ENCODE measurements at places on chromosomes 2 and 18. TPM values are rescaled to one million over a fixed set of nuclear protein-coding genes. Genes with fewer than 3 reads are reported as not detected.

Gene TBR1
- not detected for total RNA-seq

Gene EMILIN2
- total RNA-seq = 4.6 TPM

Gene FBXO36
- 1.2 TPM for total RNA-seq

Gene CD28
- total RNA-seq = 128 TPM

Gene CDH20
- total RNA-seq = 0.60 TPM

Gene SLC30A3
- not detected for total RNA-seq

Gene ASTL
- 5.3 TPM for total RNA-seq

Gene SLC4A5
- total RNA-seq = 12.7 TPM
